ENCODE measurements at places on chromosomes 6 and 20. TPM values are rescaled to one million over a fixed set of nuclear protein-coding genes. Genes with fewer than 3 reads are reported as not detected.

- DNase-seq: no peak
Measured at GRCh38 chr6:44024574-44025219, 102.6 kb downstream of the MRPL14 start.

ULBP1 gene
- 0.14 TPM for total RNA-seq

SLC16A10 gene
- total RNA-seq: 13.4 TPM

DNA sequence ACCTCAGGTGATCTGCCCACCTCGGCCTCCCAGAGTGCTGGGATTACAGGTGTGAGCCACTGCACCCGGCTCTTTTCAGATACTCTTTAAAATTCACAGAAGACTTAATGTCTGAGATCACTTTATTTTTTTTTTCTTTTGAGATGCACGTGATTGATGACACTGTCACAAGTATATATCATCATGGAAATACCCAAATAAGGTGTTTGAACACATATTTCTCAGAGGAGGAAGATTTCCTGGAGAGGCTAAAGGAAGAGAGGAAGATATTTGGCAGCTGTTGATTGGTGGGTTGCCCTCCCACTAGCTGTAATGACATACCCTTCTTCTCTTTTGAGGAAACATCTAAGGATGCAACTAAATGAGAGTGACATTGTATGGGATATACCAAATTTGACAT lies 225.9 kb upstream of the CITED2 start:
- no peak for DNase-seq

ENPP5 gene
- total RNA-seq: 0.19 TPM

DNA sequence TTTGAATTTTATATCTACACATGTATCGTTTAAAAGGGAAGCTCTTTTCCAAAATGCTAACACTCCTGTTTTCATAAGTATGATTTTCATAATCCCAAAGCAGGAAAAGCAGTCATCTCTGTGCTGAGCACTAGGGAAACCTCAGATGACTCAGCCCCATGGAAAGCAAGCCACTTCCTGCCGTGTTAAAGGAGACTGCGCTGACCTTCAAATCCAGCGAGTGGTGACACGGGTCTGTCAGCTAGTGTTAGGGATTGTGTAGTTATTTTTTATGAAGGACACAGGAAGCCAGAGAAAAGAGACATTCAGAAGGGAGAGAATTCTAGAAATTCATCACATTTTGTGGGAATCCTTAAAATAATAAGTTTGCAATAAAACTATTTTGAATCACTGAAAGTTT lies 57.0 kb upstream of the CD93 start:
- DNase-seq: no peak

CCN6 gene
- total RNA-seq: not detected

DNA sequence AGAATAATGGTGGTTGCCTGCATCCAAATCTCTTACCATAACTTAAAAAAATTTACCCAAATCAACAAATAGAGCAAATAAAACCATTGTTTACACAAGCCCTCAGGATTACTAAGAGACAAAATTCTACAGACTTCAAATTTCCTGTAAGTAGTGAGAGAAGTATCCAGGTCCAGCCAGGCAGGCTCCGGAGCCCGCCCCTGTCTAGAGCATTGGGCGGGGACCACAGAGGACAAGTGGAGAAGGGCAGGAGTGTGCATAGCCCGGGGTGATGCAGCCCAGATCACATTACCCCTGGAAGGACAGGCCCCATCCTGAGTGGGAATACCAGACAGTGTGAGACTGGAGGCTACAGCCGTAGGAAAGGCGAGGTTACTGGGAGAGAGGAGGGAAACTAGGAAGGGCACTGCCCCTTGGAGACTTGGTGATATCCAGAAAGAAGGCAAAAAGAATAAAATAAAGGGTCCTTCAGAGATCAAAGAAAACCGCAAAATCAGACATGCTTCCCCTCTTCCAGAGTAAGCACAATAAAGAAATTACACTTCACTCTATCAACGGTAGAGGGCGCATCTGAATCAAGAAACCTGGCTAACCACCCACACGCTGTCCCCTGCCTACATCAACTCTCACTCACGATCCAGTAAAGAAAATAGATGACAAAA lies 26.6 kb downstream of the RIN2 start:
- no peak for DNase-seq

GRCh38 chr6:82772851-82773717 lies 292.6 kb downstream of the UBE3D start:
- DNase-seq: no peak

- no peak for DNase-seq
Measured at GRCh38 chr6:91031581-91031980, 444.7 kb upstream of the MAP3K7 start.

LY6G6C gene
- total RNA-seq: not detected

DNA sequence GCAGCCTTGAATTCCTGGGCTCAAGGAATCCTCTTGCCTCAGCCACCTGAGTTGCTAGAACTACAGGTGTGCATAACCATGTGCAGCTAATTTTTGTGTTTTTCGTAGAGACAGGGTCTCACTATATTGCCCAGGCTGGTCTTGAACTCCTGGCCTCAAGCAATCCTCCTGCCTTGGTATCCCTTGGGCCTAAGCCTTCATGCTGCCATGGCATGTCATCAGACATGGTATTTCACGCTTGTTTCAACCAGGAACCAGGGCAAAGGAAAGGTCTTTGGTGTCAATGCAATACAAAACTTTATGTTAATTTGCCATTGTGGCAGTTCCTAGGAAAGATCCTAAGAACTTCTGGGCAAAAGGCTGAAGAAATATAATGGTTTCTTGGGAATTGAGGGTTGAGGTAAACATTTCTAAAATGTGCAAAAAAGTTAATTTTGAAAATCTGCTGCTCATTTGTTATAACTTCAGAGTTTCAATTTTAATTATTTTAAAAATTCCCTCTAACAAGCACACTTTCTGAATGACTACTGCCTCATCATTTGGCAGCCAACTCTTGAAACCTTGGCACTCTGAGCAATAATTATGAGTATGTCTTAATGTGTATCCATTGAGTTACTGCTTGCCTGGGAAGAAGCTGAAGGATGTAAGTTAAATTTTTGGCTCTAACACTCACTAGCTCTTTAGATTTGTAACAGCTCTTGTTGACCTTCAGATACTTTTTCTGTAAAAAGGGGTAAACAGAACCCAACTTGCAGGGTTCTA lies 154.1 kb downstream of the GJA10 start:
- DNase-seq: no peak

GRCh38 chr6:18115356-18115755 lies 7.1 kb downstream of the NHLRC1 start:
- peak; percentile 5 for DNase-seq

- DNase-seq: no peak
Measured at GRCh38 chr6:155259204-155259603, 4.6 kb upstream of the CLDN20 start.

NKAPL gene
- not detected for total RNA-seq

DNA sequence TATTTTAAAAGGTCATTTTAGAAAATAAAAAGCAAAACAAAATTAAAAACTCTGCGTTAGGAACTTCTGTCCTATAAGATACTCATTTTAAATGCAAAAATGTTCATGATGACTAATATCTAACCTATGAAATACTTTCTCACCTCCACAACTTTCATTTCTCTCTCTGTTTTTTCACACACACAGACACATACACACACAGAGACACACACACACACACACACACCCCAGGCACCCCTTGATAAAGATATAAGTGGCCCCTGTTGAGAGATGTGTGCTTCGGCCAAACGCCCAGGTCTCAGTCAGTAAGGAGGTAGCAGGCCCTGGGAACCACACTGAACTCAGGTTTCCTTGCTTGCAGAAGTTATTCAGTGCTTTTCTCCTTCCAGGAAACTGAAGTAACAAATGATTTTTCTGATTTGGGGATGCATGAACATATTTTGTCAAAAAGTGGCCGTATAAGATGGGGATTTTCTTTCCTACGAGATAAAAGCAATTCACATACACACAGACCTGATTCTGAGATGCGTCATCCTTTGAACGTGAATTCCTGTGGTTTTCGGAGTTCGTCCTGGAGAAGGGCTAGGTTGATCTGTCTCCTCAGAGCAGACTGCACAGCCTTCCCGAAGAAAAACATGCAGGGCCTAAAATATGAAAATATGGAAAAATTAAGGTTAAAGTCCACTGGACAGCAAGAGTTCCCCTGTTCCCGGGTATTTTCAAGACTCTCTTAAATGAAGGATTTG lies 306.8 kb upstream of the FOXQ1 start:
- no peak for DNase-seq

- no peak for DNase-seq
Measured at GRCh38 chr6:44564906-44565524, 177.5 kb downstream of the CDC5L start.

DNA sequence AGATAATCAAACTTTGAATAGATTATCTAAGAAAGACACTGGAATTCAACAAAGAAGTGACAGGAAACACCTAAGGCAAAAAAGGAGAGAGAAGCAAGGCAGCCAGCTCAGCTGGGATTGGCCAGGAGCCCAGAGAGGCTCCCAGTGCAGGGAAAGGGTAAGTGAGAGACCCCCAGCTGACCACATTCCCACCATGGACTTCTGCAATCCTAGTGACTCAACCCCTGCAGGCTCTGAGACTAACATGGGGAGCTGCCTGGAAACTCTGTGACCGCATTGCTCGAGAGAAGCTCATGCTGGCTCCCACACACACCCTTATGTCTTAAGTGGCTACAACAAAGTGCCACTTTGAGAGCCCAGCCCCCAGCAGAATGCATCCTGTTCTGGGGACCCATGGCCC lies 215.1 kb downstream of the PACRG start:
- DNase-seq: no peak

CGAS gene
- total RNA-seq: 11.9 TPM

DNA sequence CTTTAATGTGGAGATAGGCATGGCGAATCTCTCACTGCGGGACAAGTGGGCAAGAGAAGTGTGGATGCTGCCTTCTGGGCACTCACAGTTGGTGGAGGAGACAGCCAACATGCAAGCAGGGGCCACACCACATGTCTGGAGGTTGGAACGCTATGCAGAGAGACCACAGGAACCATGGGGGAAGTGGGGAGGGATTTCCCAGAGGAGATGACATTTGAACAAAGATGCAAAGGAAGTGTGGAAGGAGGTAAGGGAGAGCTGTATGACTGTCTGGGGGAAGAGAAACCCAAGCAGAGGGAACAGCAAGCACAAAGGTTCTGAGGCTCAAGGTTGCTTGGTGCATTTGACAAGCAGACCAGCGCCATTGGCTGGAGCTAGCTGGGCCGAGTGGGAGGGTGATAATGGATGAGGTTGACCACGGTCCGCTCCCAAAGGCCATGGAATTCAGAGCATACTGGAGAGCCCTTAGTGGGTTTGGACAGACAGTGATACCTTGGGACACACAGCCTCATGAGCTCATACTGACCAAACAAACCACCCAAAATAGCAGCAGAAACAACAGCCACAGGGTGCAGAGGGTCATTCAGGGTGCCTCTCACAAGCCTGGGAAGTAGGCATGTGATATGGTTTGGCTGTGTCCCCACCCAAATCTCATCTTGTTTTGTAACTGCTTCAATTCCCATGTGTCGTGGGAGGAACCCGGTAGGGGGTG lies 7.6 kb upstream of the FAM110A start:
- no peak for DNase-seq

GRCh38 chr20:4929686-4930397 lies 71.5 kb downstream of the SLC23A2 start:
- DNase-seq: no peak

DNA sequence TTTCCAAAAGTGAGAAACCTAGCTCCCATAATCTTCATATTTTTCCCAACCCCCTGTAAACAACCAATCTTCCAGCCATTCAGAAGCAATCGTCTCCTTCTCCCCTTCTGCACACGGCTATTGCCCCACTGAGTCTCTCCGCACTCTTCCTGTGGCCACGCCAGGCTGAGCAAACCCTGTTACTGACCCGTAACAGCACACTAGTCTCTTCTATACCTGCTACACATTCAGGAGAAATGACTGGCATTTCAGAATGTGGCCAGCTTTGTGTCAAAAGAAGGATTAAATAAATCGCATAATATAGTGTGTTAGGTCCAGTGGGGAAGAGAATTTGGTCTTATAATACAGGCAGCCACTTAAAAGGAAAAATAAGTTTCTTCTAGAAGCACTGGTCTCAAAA lies 41.4 kb downstream of the ECT2L start:
- no peak for DNase-seq

COL10A1 gene
- not detected for total RNA-seq

GRCh38 chr6:147268254-147268653 lies 64.0 kb downstream of the STXBP5 start:
- no peak for DNase-seq

- DNase-seq: peak; percentile 33
Measured at GRCh38 chr20:33442136-33443005, 1.2 kb downstream of the SNTA1 start.

FAM83C gene
- total RNA-seq: not detected

- peak; percentile 22 for DNase-seq
Measured at GRCh38 chr20:58233881-58234528, 5.6 kb upstream of the ANKRD60 start.

DNA sequence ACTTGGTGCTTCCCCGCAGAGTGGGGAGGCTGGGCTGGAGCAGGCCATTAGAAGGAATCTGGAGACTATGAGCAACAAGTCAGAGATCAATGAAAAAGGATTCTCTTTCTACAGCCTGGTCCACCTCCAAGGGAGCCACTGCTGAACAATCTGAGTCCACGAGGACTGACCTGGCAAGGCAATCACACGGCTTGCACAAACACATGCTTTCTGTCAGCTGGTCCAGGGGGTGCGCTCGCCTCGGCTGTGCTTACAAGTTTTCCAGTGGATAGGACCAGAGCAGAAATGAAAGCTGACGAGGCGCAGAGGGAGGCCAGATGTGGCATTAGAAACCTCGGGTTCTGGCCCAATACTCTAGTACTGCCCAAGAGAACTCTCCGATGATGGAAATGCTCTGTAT lies 18.1 kb downstream of the KCNK5 start:
- DNase-seq: no peak

- DNase-seq: no peak
Measured at GRCh38 chr6:43760210-43761168, 9.5 kb upstream of the VEGFA start.
